SK-N-SH treated with all-trans-retinoic acid at 6 μM for 48 hours (cell line): ENCODE measurements at places on chromosomes 7 and 10.

DNA sequence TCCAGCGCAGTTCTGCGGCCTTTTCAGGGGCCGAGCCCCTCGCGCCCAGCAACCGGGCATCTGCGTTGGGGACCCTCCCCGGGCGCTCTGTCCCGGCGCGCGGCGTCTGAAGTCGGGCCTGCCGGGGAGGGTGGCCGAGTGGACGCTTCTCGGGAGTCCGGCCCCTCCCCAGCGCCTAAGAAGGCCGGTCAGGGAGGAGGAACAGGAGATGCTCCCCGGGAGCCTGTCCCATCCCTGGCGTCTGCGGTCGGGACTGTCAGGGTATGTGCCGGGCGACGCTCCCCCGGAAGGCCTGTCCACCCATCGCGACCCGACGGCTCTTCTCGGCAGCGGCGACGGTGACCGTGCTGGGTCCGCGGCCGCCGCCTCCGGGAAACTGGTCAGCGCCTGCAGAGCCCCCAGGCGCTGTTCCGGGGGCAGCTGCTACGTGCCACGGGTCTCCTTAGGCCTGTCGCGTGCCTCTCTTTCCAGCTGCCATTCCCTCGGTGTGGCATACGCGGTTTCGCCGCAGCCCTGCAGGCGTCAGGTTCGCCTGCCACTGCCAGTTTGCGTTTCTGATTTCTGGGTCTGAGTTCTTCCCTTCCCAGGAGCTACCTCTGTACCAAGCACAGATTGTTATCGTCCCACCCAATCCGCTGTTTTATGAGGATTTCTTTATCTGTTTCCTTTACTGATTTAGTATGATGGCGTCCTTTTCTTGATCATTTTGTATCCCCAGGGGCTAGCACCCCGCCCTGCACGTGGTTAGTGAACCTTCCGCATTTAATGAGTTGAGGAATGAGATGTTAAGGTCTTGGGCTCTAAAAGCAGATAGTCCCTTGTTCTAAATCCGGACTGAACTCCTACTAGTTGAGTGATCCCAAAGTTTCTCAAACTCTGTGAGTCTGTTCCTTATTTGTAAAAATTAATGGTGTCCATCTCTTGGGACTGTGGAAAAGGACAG lies 782 bp downstream of the IFIT5 start:
- ATAC-seq, result peak; percentile 80

- ATAC-seq, result no peak
Observed at GRCh38 chr10:49354593-49354992, 41.3 kb downstream of the DRGX start.

DNA sequence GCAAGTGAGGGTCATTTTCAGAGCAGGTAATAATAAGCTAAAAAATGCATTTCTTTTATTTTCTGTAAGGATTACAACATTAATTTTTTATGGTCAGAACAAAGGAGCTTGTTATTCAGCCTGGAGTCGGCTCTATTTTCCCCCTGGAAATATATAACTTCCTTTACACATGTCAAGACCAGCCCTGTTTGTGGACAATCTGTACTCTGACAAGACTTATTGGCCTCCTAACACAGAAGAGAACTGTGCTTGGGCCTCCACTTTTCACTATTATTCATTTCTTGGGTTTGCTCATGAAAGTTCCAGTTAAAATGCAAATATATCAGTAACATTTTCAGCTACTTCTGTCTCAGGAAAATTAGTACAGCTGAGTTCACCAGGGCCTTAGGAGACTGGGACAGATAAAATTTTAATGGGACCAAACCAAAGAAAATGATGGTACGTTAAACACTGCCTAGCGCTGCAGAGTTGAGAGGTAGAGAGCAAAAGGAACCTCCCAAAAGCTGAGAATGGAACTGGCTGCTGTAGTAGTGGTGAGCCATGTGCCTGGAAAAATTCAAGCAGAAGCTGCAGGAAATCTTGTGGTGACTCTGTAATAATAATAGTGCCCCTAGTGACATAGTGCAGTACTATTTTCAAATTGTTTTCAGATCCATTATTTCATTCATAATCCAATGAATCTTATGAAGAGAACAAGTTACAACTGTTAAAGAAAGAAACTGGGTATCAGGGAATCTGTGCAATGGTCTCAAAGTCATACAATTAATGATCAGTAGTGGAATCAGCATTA lies 227.2 kb upstream of the KIAA1217 start:
- ATAC-seq, result peak; percentile 66; the same call in 2 of the 3 replicates

GRCh38 chr10:118207470-118208007 lies 134.6 kb downstream of the FAM204A start:
- no peak for ATAC-seq

- ATAC-seq, result no peak
Observed at GRCh38 chr7:129531721-129532120, 29.4 kb downstream of the SMKR1 start.

DNA sequence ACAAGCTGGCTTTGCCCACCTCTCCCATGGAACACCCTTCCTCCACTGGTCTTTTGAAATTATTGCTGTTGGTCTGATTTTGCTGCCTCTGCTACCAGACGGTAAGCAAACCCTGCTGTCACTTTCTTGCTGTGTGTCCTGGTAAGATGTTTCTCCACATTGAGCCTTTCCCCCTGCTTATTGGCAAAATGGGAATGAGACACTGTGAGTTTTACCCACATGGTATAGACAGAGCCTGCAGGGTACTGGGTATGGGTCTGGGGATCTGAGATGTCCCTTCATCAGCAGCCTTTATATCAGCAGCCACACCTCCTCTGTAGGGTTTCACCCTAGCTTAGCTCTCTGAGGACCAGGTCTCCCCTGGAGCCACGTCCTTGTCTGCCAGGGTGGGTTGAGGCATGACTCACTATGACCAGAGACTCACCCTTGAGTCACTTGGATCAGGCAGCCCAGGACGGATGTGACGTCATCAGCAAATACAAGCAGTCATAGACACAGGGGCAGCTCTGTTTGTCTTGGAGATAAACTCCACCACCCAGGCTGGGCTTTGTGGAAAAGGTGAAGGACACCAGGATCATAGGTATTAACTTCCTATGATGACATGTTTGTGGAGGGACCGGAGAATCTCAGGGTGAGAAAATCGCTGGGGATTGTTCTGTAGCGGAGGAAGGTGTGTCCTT lies 17.9 kb upstream of the BAIAP2L1 start:
- ATAC-seq, result peak; percentile 87

GRCh38 chr7:156104501-156105336 lies 292.5 kb upstream of the SHH start:
- ATAC-seq, result no peak
